ENCODE measurements at places on chromosomes 13 and 19. TPM values are rescaled to one million over a fixed set of nuclear protein-coding genes. Genes with fewer than 3 reads are reported as not detected.

The ZNF534 gene
- not detected for total RNA-seq

The LILRA1 gene
- total RNA-seq: 1.7 TPM

The ZNF77 gene
- total RNA-seq: 4.0 TPM

The TEKTIP1 gene
- 0.90 TPM for total RNA-seq

The TMPRSS9 gene
- not detected for total RNA-seq

The STOML3 gene
- not detected for total RNA-seq

The ATP8A2 gene
- total RNA-seq: 0.60 TPM

The FGF22 gene
- total RNA-seq: 0.37 TPM

The LIM2 gene
- total RNA-seq: not detected
